NCI-H2081 treated with DMSO at 0.1 percent for 48 hours (cell line): ENCODE measurements at places on chromosomes 7 and 10.

- no peak for DNase-seq
These were observed 101.4 kb downstream of the MTPAP start for GRCh38 chr10:30247704-30248103.

- no peak for DNase-seq
These were observed 9.3 kb downstream of the KLHL7 start for GRCh38 chr7:23114896-23115295.

GRCh38 chr10:94083662-94084265 lies 90.0 kb downstream of the PLCE1 start:
- DNase-seq: no peak

DNA sequence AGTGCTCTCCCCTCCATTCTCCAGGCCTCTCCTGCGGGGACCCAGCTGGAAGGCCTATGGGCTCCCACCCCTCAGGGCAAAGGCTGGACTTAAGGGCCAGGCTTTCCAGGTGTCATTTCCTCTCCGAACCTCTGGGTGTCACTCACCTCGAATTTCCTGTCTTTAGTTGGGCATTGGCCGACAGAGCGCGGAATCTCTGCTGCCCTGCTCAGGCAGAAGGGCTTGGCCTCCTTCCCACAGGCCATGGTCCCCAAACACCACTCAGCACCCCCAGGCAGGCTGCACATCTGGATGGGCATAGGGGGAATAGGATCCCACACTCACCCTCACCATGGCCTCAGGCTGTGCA lies 212.9 kb downstream of the CCSER2 start:
- no peak for DNase-seq

- no peak for DNase-seq
These were observed 210.3 kb upstream of the TCF7L2 start for GRCh38 chr10:112739592-112740353.
